Stimulated activated CD8-positive, alpha-beta memory T cell treated with anti-CD3 and anti-CD28 coated beads, Interleukin-4, amount 100 ng/mL, for 4 hours (primary cell): ENCODE measurements at places on chromosomes 2 and 18.

DNA sequence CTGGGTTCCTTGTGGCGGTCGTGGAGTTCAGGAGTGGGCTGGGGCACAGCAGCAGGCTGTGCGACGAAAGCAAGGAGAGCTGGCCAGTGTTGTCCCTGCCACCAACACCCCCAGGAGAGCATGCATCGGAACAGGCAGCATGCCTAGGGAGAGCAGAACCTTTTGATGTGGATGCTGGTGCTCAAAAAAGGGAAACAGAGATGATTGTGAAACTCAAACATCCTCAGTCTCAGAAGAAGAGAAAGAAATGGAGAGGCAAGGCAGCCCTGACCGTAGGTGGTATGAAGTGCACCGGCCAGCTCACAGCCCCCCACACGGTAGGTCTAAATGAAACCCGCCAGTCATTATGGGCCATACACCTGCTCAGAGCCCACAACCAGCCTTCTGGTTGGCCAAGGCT lies 253.4 kb downstream of the GBX2 start:
- DNase-seq = no peak

DNA sequence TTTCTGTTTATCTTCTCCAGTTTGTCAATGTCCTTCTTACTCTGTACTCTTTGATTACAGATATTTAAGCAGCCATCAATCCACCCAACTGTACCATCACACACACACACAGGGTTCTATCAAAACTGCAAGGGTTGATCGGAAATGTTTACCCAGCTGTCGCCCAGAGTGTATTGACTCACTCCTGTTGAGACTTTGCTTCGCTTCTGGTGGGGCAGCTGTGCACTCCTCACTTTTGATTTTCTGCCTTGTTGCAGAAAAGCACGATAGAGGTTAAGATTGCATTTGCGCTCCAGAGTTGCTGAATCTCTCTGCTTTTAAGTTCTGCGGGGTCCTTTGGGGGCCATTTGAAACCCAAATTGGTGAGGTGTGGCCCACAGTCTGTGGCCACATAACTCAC lies 216.2 kb downstream of the SETBP1 start:
- DNase-seq = no peak

DNA sequence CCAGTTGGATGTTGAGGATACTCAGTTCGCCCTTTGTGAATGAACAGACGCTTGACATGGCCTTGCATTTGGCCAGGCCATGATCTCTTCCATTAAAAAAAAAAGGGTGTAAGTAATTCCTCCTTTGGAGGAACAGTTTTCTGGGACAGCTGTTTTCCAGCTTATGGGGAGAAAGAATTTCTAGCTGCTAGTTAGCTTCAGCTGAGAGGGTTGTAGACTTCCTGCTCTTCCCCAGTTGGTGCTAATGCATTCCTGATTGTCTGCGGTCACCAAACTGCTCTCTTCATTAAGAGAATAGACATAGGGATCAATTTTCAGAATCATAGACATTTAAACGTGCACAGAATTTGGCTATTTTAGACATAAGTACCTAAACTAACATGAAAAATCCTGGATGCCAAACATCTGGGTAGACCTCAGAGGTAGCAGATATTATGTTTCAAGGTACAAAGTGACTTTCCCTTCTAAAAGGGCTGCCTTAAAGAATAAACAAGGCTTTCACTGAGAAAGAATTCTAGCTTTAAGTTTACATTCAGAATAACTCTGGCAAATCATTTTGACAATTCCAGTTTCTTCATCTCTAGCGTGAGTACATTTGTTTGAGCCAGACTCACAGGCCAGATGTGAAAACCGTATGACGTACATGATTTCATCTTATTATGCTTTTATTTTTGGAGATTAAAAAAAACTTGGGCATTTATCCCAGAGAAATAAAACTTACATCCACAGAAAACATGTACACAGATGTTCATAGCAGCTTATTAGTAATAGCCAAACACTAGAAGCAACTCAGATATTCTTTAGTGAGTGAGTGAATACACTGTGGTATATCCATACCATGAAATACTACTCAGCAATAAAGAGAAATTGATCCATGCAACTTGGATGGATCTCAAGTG lies 71.2 kb downstream of the MAIP1 start:
- DNase-seq = no peak

DNA sequence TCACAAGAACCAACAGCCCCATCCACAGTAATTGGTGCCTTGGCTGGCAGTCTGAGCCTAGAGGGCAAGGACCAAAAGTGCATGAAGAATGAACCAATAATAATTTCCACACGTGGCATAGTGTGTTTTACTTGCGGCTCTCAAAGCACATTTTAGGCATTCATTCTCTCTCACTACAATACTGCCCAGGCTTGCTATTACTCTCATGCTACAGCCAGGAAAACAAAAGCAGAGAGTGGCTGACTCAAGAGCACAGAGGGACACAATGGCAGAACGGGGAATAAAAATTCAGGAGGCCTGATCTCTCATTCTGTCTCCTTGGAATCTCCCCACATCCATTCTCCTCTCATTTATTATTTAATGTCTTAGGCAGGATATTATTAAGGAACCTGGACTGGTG lies 57.0 kb upstream of the NOL4 start:
- DNase-seq = no peak

DNA sequence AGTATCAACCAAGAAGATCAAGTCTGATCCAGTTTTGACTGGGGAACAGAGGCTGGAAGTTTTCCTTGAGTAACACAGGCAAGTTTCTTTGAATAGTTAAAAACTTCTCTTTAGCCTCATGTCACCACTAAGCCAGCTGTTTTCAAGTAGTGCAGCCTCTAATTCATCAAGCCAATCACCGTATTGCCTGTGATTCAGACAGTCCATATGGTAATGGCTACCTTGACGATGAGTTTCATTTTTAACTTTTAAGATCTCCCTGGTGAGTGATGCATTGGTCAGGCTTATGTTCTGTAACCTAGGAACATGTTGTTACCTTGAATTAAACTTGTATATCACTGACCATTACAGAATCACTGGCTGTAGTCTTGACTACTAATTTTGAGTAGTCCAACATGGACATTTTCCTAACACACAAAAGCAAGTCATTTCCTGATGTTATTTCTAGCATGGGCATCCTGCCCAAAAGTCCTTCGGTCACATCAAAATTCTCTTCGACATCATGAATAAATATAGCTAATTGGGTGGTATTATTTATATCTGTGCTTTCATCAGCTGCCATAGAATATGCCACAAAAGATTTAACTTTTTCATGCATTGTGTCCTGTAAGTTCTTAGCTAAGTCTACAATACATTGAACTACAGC lies 238.8 kb upstream of the GCFC2 start:
- DNase-seq = no peak

DNA sequence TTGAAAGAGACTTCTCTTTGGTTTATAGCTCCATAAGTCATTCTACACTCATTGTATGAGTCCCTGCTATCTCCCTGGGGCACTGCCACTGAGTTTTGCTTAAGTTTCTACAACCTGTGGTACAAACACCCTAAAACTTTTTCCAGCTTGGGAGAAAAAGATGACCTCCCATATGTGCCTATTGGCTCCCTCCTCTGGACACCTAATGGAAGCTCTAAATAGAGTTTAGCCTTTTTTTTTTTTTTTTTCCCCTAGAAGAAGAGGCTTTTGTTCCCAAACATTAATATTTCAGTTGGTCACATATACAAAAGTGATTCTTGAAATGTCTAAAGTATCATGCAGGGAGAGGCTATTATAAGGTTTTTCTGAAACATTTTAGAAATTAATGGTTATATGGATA lies 547.2 kb upstream of the TMEFF2 start:
- DNase-seq = no peak

- DNase-seq = no peak
These were observed 170.6 kb downstream of the DLGAP1 start for GRCh38 chr18:4284528-4284927.

DNA sequence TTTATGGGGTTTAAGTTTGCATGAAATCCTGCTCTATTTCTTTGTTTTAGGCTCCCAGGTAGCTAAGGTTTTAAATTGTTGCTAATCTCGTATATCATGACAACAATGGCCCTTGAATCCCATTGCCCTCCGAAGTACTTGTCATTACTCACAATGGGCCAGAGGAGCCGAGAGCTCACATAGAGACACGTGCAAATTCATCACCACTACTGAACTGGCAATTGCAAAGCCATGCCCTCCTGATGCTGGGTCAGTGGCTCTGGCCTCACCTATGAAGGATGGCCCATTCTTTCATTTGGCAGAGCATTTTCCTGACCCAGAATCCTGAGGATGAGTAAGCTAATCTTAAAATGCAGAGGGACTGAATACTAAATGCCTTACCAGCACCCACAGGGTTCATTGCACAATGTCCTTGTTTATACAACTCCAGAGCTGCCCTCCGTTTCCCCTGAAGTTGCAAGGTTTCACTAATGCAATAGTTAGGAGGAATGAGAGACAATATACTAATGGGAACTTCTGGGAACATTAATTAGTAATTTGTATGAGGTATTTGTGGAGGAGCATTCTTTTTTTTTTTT lies 71.6 kb upstream of the GAREM1 start:
- DNase-seq = no peak

DNA sequence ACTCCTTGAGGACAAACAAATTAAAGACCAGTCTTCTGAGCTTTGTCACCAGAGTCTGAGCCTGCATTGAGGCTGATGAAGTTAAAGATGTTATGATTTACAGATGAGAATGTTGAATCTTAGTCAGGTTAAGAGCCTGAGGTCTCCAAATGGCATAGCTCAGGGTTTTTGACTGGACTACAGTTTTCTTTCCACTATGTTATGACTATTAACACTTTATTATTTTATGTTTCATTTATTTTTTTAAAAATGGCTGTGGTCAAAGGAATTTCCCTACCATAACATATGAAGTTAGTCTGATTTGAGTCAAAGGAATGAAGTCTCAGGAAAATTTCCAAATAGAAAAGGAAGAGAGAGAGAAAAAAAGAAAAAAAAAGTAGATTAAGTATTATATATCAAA lies 39.7 kb upstream of the CWC22 start:
- no peak for DNase-seq

DNA sequence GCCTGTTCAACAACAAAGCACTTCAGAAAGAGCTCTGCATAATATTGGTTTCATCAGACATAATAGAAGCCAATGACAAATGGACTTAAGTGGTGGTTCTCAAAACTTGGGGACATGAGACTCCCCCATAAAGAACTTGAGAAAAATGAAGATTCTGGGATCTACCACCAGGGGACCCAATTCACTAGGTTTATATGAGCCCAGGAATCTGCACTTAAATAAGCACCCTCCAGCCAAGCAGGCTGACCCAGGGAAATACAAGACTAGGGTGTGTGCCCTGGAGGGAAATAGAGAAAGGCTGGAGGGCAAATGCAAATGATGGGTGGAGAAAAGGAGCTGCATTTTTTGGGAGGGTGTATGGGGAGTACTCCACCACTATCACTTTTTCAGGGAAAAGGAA lies 52.5 kb downstream of the SATB2 start:
- no peak for DNase-seq

DNA sequence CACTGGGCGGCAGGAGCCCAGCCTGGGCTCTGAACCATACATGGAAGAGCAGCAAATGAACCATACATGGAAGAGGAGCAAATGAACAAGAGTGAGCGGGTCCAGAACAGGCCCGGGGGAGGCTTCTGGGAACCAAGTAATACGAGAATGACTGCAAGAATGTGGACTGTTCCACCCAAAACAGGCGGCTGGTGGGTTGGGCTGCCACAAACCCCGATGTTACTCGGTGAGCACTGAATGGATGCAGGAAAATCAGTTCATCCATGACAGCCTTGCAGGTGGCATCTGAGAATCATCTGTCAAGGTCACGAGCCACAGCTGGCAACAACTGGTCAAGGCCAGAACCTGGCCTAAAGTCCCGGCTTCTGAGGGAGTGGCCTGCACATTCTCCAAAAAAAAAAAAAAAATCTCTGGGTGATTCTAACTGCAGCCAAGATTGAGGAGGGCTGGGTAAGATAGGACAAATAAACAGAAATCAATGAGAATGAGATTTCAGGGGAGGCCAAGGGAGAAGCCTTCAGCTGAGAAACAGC lies 106.1 kb downstream of the ZNF516 start:
- no peak for DNase-seq

DNA sequence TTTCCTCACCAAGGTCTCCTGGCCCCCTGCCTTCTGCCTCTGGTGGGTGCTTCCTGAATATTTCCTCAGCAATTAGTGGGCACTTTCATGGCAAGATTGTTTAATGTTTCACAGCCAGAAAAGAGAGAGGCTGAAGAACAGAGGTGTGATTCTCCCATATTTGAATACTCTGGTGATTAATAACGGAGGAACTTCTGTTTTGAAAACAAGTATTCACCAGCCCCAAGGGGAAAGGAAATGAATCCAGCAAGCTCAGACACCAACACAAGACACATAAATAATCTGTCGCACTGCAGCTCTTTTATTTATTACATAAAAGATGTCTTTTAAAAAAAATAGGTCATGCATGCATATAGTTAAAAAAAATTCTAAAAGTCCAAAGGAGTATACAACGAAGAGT lies 57.7 kb downstream of the MRPL35 start:
- DNase-seq = no peak

- DNase-seq = no peak
These were observed 169.3 kb upstream of the FBXO11 start for GRCh38 chr2:48075631-48076030.

- no peak for DNase-seq
These were observed 252.1 kb downstream of the RBM43 start for GRCh38 chr2:151009437-151010175.

DNA sequence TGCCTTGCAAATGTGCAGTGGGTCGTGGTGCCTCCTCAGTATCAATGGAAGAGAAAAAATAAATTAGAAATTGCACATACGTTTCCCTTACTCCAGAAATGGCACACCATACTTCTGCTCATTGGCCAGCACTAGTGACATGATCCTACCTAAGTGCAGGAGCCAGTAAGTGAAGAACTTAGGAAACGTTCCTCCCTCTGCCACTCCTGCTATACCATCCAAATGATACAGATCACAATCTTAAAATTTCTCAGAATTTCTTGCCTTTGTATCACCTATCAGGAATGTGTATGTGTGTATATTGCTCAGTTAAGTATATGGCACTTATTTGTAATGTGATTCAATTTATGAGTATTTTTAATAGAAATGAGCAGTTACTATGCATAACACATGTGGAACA lies 237.0 kb upstream of the UBE2E3 start:
- no peak for DNase-seq

- DNase-seq = no peak
These were observed 13.5 kb downstream of the RHBDD1 start for GRCh38 chr2:226849349-226849748.

DNA sequence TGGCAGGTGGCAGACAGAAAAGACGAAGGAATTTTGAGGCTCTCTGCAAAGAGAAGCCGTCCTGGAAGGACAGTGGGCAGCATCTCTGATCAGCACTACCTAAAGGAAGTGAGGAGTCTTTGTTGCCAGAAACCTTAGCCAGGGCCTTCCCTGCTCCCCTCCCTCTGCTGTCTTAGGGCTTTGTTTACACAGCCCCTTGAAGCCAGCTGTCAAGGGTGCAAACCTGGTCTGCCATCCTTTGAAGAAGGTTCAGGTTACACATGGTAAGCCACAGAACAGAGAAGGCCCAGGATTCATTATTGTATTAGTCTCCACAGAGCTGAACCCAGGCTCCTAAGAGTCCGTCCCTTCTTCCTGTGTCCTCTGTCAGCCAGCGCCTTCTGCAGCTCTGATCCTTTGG lies 356.7 kb downstream of the TGIF1 start:
- no peak for DNase-seq

- DNase-seq = no peak
These were observed 162.5 kb upstream of the EPAS1 start for GRCh38 chr2:46134531-46135227.

- DNase-seq = no peak
These were observed 98.0 kb downstream of the MYO5B start for GRCh38 chr18:50096766-50097435.
